ENCODE measurements at places on chromosomes 2 and 18. TPM values are rescaled to one million over a fixed set of nuclear protein-coding genes. Genes with fewer than 3 reads are reported as not detected.

CD8B2 gene
- under 0.01 TPM for total RNA-seq

ANKRD30B gene
- total RNA-seq = not detected

CCDC121 gene
- 1.6 TPM for total RNA-seq

TDRD15 gene
- total RNA-seq = 0.75 TPM

TEKT4 gene
- not detected for total RNA-seq

OTX1 gene
- 0.59 TPM for total RNA-seq

TUBA4A gene
- total RNA-seq = 16.2 TPM

ACAA2 gene
- total RNA-seq = 55.6 TPM

TCF23 gene
- total RNA-seq = under 0.01 TPM

PPP4R3B gene
- total RNA-seq = 57.7 TPM

CIB4 gene
- not detected for total RNA-seq

KIF5C gene
- 0.25 TPM for total RNA-seq

SERPINB13 gene
- not detected for total RNA-seq

DNA sequence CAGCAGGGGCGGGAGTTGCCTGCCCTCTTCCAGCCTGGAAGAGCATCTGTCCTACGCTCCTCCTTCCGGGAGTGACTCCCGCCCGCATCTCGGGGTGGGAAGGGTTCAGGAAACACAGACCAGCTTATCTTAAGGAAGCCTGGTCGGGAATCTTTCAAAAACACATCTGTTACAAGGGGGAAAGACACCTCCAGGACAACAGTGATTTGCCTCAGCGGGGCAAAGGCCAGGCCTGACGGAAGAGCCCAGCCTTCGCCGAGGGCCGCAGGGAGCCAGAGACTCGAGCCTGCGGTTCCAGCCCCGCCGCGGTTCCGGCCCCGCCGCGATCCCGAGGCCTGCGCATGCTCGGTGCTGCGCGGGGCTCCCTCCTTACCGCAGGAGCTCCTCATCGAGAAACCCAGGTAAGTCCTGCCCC lies 38.1 kb upstream of the TGIF1 start:
- DNase-seq = no peak

DNA sequence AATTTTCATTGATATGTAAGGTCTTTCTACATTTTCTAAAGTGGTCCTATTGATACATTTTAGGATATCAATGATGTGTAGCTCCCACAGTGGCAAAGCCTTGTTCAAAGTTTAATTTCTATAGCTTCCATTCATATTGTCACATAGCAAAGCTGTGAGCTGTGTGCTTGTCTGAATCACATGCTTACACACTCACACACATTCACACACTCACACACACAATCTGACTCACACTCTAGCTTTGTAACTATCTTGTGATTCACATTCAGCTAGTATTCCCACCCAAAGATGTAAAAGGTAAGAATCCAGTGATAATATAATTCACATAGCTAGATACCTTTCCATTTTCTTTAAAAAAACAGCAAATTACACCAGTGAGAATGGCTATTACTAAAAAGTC lies 58.7 kb downstream of the MAPRE2 start:
- DNase-seq = no peak

DNA sequence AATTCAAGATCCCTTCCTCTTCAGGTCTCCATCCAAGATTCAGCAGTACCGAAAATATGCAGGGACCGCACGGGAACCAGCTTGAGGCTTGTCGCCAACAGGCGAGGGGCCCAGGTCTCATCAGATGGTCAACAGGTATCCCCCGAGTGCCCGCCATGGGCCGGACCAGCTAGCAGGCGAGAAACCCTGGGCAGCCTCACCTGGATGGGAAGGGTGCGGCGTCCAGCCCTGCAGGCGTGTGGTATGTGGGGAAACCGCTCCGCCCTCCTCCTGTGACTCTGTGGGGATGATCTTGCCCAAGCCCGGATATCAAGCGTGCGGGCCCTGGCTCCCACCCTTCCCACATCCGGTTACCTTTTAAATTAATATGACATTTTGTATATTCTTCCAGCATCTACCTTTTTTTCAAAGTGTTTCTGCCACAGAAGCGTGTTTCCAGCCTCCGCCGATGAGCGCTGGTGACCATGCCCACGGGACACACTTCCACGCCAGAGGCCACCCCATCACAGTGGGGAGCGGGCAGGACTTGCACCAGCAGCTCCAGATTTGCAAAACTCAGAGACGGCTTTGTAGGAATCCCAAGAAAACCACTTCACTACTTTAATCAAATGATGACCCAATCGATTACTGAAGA lies 33.2 kb downstream of the ZNF516 start:
- no peak for DNase-seq

- no peak for DNase-seq
Observed at GRCh38 chr2:241194811-241195210, 6.3 kb downstream of the ANO7 start.

DNA sequence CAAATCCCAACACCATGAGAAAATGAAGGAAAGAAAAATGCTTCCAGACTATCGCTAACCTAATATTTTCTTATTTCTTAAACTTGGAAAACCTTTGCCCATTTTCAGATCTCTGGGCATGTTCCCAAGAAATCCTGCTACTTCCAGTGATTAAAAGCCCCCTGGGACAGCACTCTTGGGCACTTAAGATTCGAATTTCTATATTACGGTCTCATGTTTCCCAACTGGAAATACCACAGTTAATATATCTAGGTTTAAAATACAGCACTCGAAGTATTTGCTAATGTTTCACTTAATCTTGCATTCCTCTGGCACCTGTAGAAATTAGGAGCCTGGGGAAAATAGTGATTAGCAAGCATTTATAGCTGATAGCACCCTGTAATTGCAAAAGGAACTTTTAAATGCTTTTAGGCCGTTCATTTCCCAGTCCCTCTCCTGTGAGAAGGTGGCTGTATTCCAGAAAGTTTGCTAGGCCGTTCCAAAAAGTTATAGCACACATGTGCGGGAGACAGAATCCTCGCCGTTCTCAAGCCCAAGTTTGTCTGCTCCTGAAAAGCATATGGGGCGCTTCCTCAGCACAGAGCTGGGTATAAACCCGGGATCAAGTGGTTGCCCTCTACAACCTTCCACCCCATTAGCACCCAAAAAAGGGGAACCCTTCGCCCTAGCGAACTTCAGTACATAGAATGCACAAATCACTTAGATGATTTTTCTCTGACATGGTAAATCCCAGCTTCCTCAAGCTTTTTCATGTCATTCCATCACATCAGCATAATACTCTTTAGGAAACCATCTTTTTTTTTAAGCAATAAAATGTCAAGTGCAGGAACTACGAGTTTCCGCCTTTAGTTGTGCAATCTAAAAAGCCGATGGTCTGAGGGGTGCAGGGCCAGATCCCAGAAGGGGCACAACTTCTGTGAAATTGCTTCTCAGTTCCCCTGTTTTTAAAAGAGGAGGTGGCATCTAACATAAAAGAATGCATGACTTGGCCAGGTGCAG lies 60.6 kb downstream of the DIPK1C start:
- DNase-seq = no peak

DNA sequence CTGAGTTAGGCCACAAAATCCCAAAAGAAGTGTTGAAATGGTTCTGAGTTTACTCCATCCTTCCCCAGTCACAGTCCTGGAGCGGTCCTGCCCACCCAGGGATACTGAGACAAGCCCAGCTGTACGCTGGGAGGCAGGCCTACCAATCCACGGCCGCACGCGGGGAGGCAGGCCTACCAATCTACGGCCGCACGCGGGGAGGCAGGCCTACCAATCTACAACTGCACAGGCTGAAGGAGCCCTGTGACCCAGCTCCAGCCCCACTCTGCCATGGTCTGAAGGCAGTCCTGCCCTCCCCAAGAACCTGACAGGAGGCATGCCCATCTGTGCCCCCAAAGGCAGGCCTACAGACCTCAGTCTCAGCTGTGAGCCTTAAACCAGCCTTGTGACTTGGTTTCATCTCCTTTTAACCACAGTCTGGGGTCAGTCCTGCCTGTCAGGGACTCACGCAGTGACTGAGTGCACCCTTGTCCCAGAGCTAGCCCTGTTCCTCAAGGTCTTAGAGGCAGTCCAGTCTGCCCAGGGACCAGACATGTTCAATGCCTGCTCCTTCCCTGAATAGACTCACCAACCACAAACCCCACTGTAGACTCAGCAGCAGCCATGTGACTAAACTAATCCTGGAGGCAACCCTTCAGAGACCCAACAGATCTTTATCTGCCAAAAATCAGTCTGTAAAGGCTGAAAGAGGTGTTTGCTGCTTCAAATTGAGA lies 36.8 kb downstream of the GPC1 start:
- DNase-seq = no peak

GRCh38 chr2:229818230-229818629 lies 103.6 kb downstream of the TRIP12 start:
- no peak for DNase-seq

DNA sequence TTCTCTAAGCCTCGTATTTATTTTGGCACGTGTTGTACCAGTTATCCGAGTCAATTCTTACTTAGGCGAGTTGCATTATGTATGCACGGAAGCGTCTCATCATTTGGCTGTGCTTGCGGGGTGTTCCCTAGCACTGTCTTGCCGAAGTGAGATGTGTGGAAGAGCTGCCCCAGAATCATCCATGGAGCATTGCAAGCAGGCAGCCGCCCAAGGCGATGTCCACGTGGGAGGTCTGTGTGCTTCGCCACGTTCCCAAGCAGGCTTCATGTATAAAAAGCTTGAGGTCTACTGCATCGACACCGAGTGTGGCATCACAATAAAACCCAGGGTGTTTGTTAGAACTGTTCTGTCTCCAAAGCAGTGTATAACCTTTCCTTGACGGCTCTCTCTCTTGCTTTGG lies 849.9 kb downstream of the DCDC2C start:
- DNase-seq = no peak

DNA sequence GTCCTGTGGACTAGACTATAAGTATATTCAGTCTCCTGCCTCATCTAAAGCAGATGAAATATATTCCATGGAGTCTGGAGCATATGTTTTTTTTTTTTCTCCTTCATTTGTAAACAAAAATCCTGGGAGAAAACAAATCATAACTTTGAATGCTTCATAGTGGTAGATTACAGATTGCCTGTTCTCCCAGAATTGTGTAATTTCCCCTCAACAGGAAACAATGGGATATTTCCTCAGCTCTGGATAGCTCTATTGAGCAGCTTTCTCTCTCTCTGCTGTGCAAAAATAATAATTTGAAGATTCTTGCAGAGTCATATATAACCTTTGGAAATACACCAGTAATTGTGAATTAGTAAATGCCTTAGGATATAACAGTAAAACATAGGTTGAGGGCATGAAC lies 1406.6 kb upstream of the ACVR2A start:
- DNase-seq = no peak

GRCh38 chr2:173652311-173652710 lies 297.6 kb downstream of the CDCA7 start:
- DNase-seq = no peak

DNA sequence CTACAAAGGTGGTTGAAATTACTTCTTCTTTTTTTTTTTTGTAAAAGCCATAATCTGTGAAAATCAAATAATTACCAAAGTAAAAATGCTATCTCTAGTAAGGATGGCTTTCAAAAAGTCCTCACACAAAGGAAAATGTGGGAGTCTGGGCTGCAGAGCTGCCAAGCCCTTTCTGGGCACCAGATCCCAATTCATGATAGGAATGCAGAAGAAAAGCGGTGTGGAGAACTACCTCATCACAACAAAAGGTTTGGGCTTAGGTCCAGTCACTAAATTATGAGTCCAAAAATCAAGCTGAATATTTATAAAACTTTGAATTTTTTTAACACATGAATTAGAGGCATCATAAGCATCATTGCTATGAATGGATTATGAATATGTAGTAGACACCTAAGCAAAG lies 30.8 kb upstream of the EPHA4 start:
- DNase-seq = no peak

DNA sequence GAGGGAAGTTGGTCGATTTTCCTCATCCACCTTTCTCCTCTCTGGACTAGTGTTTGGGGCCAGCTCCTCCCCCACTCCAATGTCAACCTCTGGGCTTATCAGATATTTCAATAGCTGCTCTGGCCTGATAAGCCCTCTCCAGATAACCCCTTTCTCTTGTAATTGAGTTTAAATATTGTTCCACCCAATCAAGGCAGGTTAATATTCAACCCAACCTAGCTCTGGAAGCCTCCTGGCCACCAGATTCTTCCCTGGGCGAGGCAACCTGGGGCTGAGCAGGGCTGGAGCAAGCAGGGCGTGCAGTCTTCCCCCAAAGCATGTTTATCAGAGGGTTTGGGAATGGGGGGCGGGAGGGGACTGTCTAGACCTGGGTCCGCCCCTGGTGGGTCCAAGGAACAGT lies 73.8 kb downstream of the TFCP2L1 start:
- no peak for DNase-seq

DNA sequence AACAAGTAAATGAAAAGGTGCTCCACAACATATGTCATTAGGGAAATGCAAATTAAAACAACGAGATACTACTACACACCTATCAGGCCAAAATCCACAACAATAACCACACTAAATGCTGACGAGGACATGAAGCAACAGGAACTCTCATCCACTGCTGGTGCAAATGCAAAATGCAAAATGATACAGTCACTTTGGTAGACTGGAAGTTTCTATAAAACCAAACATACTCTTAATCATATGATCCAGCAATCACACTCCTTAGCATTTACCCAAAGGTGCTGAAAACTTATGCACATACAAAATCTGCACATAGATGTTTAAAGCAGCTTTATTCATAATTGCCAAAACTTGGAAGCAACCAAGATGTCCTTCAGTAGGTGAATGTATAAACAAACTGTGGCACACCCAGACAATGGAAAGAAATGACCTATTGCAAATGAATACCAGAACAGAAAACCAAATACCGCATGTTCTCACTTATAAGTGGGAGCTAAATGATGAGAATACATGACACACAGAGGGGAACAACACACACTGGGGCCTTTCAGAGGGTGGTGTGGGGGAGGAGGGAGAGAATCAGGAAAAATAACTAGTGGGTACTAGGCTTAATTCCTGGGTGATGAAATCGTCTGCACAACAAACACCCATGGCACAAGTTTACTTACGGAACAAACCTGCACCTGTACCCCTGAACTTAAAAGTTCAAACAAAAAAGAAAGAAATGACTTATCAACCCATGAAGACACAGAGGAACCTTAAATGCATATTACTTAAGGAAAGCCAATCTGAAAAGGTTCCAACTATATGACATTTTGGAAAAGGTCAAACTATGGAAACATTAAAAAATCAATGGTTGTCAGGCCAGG lies 80.4 kb downstream of the ASXL2 start:
- no peak for DNase-seq

GRCh38 chr2:100660851-100661584 lies 98.2 kb downstream of the PDCL3 start:
- no peak for DNase-seq

- DNase-seq = no peak
Observed at GRCh38 chr2:134839649-134840048, 1.2 kb downstream of the ACMSD start.

- DNase-seq = no peak
Observed at GRCh38 chr2:171163261-171163660, 2.6 kb upstream of the TLK1 start.

- no peak for DNase-seq
Observed at GRCh38 chr2:218019411-218020060, 16.7 kb upstream of the TNS1 start.

- no peak for DNase-seq
Observed at GRCh38 chr2:17719562-17720371, 33.8 kb downstream of the SMC6 start.

- no peak for DNase-seq
Observed at GRCh38 chr2:175865716-175866115, 136.4 kb downstream of the LNPK start.
